Stimulated activated CD8-positive, alpha-beta memory T cell treated with anti-CD3 and anti-CD28 coated beads, Interleukin-2, amount 100 ng/mL, for 1 hour (primary cell): ENCODE measurements at places on chromosomes 11 and 22.

DNA sequence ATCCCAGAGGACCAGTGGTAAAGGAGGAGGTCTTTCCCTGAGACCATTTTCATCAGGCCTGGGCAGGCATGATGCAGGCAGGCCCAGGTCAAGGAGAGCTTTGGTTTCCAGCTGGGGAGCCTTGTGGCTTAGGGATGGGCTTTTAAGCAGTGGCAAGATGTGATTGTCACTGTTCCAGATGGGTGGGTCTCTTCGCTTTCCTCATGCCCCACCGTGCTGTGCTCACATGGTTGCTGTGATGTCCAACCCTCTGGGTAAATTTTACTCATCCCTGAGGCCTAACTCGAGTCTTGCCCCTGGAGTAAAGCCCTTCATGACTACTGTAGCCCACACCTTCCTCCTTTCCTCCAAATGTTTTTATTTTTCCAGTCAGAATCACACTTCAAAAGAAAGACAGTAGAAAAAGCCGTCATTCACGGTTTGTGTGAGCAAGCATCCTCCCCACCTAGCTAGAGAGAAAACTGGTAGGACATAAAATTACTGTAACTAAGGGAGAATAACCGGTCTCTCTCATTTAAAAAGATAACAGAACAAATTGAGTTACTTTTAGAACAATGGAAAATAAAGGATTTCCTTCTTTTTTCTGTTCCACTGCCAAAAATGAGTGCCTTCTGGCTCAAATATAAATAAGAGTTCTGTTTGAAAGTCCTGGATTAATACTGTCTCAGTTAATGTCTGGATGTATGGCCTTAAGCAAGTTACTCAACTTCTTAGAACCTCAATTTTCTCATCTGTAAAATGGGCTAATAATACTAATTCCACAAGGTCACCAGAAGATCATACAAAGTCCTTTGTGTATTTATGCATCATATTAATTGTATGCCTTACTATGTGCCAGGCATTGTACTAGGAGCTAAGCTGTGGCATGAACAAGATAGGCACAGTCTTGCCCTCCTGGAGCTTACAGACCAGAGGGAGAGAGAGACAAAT, 84.9 kb downstream of the ME3 start:
- no peak for DNase-seq

- DNase-seq, result no peak
Observed at GRCh38 chr11:117681438-117681837, 115.6 kb downstream of the DSCAML1 start.

DNA sequence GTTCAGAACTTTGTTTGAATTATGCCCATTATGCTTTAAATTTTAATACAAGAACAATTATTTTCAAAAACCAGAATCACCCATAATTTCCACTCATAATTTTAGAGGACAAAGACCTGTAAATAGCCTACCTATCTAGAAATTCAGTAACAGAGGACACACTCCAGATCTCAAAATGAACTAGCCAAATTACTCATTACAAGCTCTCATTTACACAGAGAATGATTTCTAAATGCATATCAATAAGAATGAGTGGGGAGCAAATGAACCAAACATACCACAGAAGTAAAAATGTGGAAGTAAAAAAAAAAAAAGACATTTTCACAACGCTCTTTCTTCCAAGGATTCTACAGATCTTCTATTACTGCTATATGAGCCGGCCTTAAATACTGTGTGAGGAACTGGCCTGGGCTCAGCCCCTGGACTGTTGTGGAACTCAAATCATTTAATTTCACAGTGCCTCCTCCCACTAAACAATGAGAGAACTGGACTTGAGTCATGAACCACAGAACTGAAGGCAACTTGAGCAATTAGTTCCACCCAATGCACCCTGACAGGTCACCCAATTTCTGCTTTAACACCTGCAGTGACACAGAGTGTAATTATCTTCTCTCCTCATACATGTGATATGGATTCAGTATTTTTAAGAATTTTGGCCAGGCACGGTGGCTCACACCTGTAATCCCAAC, 8.0 kb downstream of the MRTFA start:
- no peak for DNase-seq

GRCh38 chr22:46763051-46763705, 728 bp downstream of the TBC1D22A start:
- no peak for DNase-seq

GRCh38 chr11:69910519-69911309, 91.5 kb upstream of the FGF3 start:
- DNase-seq, result no peak

DNA sequence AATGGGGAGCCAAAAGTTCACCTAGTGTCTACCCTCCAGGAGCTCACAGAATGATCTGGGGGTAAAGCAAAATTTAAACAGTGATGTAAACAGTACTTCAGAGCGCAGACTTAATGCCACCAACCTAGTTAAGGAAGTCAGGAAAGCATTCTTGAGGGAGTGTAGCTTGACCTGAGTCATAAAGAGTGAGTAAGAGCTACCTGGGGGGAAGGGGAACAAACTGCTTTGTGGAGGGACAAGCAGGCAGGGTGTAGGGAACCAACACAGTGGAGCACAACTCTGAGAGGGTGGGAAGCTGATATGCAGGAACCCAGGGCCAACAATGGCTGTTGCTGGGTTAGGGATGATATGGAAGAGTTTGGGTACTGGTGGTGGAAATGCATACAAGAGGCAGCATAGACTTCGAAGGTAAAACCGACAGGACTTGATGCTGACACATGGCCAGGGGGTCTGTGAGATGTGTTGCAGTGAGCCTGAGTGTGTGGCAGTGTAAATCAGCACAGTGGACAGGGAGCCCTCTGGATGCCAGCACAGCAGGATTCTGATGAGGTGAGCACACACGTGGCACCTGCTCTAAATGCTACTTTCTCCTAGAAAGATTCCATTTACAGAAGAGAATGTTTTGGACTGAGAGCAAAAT, 58.3 kb upstream of the CYP2D6 start:
- no peak for DNase-seq

DNA sequence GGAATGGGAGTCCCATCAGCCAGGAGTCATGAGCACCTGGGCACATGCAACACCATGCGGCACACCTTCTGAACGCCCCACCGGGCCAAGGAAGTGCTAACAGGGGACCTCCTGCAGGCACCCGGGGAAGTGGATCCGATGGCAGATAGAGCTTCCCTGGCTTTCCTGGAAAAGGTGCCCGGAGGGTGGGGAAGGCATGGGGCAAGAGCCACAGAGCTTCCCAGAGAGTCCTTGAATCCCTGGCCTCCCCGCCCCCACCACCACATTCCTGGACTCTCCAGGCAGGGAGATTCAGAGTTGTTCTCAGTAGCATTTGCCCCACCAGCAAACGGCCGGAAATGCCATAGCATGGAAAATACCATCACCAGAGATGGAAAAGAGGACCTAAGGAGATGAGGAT, 8.3 kb downstream of the TRIM29 start:
- no peak for DNase-seq

- no peak for DNase-seq
Observed at GRCh38 chr11:33582636-33583325, 117.8 kb downstream of the C11orf91 start.

GRCh38 chr11:128634395-128634794, 47.0 kb upstream of the ETS1 start:
- DNase-seq, result no peak

DNA sequence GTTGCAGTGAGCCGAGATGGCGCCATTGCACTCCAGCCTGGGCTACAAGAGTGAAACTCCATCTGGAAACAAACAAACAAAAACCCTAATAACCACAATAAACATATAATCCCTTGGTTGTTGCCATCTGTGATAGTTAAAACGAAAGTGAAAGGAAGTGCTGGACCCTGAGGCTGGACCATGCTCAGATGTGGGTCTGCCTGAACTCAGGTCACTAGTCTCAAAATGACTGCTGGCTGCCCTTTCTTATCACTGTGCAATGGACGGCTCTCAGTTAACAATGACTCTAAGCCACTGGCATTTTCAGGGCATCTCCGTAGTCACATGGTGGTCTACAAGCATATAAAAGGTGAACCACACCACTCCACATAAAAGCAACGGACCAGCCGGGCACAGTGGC, 48.2 kb upstream of the FTH1 start:
- no peak for DNase-seq

- DNase-seq, result no peak
Observed at GRCh38 chr22:39908136-39908535, 7.3 kb downstream of the GRAP2 start.

DNA sequence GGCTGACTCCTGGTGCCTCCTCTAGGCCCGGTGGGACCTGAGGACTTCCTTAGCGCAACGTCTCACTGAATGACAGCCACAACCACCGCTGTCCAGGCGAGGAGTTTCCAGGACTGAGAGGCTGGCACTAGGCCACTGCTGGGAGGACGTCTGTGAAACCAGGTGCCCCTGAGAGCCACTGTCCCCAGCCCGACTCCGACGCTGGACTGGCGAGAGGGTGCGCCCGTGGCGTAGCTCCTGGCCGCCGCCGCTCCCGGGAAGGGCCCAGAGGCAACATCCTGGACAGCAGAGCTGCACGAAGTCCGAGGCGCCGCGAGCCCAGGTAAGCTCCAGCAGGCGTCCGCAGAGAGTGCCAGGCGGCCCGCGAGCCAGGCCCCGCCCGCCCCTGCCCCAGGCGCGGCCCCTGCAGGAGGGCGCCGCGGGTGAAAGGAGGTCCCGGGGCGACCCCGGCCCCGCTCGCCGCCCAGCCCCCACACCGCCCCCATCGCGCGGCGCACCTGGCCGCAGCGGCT, 525 bp downstream of the DGCR2 start:
- no peak for DNase-seq

DNA sequence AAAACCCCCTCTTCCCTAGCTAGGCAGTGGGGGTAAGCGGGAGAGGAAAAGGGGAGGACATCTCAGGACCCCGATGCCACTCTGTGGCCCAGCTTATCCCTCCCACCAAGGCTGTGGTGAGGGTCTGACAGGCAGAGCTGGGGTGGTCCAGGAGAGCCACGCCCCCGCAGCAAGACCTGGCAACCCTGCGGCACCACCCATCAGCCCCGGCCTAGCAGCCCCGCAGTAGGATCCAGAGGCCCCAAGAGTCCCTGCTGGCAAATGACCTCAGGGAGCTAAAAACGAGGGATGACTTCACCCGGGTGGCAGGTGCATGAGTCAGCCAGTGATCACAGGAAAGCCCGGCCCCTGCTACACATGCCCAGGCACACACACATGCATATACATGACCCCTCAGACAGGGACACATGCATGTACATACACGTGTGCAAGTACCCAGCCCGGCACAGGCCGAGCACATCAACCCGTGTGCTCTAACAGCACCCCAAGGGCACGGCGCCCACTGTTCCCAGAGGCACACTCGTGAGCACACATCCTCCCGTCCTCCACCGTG, 32.3 kb downstream of the ARVCF start:
- DNase-seq, result no peak

GRCh38 chr11:73614591-73614990, 16.7 kb upstream of the FAM168A start:
- DNase-seq, result no peak

- DNase-seq, result no peak
Observed at GRCh38 chr11:95283650-95284049, 52.6 kb upstream of the SESN3 start.

GRCh38 chr11:92308366-92308765, 83.7 kb downstream of the FAT3 start:
- no peak for DNase-seq

DNA sequence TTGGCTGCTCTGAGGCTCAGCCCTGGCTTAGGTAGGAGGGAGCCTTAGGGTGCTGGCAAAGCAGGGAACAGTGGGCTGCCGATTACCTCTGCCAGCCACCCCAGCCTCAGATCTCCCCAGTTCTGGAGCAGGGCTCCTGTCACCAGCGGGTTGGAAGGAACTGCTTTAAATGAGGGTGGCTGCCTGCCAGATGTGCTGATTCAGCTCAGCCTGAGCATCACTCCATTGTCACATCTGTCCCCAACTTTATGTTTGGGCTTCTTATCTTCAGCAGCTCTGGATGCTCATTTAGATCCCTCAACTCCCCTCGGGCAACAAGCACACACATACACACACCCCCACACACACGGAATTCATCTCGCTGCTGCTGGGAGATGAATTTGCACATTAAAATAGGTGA, 16.9 kb upstream of the ANKK1 start:
- DNase-seq, result no peak

DNA sequence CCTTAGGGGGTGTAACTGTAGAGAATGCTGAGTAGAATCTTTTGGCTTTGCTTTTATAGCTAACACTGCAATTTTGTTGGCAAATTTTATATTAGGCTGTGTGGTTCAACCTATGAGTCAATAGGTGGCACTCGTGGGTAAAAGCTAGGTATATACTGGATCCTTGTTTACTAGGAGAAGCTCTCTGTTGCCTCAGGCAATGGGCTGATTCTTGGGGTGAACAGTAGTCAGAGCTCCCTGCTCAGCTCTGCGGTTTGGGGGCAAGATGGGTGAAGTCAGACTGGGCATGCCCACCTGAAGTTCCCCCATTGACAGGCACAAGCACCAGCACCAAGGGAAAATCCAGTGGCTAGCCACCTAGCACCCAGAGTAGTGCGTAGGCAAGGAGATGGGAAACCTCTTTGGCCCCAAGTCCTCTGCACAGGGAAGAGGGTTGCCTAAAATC, 238.7 kb downstream of the FAM181B start:
- DNase-seq, result no peak

DNA sequence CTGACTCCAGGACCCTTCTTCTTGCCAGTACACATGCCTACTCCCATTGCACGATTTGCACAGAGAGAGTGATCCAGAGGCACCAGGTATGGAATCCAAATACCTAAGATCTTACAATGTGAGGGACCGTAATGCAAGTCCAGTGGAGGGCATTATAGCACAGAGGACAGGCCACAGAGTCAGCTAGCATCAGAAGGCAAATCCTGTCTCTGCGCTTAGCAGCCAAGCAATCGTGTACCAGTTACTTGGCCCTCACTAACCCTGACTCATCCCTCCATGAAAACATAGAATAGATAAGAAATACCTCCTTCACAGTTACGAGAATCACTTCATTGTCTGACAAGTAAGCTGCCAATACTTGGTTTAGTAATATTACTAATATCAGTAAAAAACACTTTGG, 69.7 kb upstream of the SLC6A5 start:
- no peak for DNase-seq

GRCh38 chr11:13118650-13119049, 109.5 kb downstream of the RASSF10 start:
- DNase-seq, result no peak

DNA sequence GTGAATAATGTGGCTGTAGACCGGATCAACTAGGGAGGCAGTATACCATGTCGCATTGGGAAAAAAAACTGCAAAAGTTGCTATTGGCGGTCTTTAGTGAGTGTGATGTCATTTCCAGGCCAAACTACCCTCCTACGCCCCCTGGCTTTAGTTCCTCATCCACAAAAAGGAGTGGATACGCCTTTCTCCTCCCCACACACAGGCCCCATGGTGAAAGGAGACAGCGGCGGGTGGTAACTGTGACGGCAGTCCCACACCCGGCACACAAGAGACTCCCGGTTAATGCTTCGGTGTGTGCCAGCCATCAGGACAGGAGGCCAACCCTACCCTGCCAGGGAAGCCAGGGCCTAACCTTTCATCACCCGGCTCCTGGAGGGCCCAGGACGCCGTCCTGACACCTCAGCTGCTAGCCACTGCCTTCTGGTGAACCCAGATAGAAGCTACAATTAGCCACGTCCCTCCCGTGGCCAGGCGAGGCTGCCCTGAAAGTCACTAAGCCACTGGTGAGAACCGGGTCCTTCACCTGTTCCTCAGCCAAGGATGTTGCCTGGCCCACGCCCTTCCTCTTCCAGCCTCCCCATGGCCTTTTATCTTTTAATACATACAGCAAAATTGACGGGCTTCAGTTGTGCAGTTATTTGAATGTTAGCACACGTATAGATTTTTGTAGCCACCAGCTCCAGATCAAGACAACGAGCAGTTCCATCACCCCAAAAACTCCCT, 10.8 kb downstream of the TP53I11 start:
- no peak for DNase-seq
